ENCODE measurements at places on chromosomes 3 and 15.

- DNase-seq: no peak
Observed at GRCh38 chr3:177441813-177442646, 244.7 kb upstream of the TBL1XR1 start.

- no peak for DNase-seq
Observed at GRCh38 chr15:58487724-58488120, 55.9 kb downstream of the LIPC start.

DNA sequence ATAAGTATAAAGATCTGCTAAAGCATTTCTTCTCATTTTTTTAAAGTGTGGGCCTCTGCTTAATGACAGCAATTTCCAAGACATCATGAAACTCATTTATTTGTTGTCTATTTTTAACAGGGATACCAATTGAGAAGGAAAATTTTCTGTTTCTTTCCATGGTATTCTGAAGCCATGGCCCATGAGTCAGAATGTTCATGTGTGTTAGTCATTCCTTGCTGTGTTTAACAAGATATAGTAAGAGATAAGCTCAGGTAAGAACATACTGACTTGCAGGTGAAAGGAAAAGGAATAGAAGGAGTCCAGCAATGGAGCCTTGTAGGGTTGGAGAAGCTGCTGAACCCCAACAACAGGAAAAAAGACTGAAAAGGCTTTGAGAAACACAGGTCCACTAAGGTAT lies 17.0 kb upstream of the ARID3B start:
- no peak for DNase-seq

DNA sequence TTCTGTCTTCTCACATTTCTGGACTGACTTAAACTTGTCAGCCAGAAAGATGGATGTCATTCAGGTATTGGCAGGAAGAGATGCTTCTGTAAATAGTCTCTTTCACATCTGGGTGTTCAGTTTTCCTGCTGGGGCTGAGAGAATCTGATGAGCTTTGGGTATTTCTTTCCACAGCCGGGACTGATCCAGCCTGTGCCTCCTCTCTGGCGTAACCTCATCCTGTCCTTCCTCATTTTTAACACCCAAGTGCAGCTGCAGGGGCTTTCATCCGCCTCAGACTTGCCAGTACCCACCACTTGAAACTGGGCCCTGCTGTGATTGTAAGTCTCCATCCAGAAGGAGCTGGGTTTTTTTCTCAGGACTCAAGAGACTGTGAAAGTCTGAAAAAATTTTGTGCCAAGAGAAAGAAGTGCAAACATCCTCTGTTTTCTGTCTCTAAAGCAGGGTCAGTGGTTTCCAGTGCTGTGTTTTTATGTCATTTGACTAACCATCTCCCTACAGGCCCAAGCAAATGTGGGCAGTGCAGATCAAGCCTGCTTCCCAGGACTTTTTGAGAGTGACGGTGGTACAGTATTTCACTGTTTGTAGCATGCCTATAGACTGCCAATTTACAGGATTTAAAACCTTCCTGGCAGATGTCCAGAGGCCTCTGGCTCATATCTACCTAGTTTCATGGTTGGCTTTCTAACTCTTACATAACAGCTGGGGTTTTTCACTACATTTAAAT lies 342.7 kb downstream of the PTPRG start:
- DNase-seq: no peak

DNA sequence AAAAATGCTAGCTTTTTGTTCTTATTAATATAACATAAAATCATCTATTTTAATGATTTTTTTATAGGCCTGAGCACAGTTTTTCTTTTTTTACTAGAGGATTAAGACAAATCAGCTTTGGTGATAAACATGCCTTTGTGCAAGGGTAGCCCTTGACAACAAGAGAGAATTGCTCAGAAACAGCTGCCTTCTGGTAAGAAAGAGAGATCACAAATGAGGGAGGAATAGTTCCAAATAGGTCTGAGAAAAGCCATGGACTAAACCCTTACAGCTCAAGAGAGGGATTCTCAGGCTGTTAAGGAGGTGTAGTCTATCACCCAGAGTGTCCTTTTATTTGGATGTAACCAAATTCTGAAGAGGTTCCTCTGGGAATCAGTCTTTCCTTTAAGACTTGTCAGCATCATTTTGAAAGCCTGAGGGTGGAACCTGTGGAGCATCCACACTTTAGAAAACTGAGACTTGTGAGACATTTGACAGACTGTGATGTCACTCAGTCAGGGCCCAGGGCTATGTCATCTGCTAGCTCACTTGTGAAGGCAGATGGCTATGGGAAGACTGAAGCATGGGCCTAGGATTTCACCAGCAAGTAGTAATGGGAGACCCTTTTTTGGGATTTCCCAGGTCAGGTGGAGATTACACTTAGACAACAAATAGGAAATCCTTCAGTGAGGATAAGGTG lies 102.9 kb upstream of the KCNAB1 start:
- DNase-seq: no peak

GRCh38 chr3:194204042-194204987 lies 68.4 kb downstream of the HES1 start:
- DNase-seq: no peak

DNA sequence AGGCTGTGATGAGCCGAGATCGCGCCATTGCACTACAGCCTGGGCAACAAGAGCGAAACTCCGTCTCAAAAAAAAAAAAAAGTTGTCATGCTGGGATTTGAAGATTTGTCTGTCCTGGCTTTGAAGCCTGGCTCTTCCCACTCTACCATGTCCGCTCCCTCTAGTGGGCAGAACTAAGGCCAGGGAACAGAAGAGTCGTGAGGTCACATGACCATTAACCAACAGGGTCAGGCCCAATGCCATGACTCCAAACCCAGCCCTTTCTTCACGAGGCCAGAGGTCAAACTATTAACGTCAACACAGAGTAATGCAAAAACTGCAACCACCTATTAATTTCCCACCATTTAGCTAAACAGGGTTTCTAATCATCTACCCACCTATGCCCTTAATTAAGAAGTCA lies 212.1 kb downstream of the ADAMTS17 start:
- no peak for DNase-seq

DNA sequence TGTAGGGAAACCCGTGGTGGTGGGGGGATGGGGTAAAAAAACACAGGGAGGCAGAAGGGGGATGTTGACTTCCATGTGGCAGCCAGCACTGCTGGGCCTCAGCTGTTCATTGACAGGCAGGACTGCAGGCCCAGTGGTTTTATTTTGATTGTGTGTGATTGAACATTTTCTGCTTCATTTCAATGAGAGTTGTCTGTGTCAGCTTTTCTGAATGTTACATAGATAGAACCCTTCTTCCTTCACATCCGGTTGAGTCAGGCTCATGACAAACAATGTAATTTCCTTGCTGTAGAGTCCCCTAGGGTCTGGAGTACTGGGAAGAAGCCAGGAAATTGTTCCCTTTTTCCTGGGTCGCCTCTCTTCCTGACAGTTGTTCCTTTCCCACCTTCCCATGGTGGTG lies 8.2 kb upstream of the RPP25 start:
- DNase-seq: no peak

- DNase-seq: no peak
Observed at GRCh38 chr3:140225996-140226395, 291.0 kb downstream of the CLSTN2 start.

GRCh38 chr15:99437315-99438223 lies 128.2 kb upstream of the MEF2A start:
- no peak for DNase-seq

DNA sequence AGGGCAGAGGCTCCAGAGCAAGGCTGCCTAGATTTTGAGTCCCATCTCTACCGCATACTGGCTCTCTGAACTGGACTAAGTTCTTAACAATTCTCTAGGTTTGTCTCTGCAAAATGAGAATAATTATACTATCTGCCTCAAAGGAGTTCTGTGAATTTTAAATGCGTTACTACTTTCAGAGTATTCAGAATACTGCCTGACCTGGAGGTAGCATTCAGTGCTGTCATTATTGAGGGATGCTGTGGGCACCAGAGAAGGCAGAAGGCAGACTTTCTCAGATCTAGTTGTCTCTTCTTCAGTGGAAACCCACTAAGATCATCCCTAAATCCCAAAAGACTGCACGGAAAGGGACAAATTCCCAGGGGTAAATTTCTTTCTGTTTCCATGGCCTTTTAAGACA lies 147.4 kb upstream of the RORA start:
- DNase-seq: no peak

DNA sequence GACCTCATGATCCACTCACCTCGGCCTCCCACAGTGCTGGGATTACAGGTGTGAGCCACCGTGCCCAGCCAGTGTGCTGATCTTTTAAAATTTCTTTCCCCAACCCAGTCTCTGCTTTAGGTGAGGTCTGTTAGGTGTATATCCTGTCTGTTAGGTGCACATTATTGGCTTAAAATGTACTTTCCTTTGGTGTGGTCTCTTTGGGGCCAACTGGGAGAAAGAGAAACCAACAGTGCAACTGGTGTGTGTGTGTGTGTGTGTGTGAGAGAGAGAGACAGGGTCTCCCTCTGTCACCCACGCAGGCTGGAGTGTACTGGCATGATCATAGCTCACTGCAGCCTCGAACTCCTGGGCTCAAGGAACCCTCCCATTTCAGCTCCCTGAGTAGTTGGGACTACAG lies 50.3 kb upstream of the GNB5 start:
- no peak for DNase-seq

DNA sequence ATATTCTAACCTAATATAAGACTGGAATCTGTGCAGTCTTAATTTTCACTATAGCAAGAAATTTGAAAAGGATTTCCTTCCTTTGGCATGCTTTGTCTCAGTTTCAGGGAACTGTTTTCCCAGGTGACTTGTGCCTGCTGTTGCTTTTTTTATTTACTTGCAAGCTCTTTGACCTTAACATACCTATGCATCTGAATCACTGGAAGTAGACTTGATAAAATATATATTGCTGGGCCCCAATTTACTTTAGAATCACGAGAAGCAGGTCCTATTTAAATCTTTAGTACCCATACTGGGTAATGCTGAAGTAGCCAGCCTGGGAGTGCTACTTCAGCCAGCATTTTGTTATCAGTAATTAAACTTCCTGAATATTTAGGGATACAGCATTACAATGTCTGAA lies 257.9 kb upstream of the ALCAM start:
- DNase-seq: no peak

GRCh38 chr15:34847598-34847997 lies 52.2 kb upstream of the ACTC1 start:
- no peak for DNase-seq

GRCh38 chr3:141375381-141376301 lies 7.3 kb downstream of the ZBTB38 start:
- no peak for DNase-seq

DNA sequence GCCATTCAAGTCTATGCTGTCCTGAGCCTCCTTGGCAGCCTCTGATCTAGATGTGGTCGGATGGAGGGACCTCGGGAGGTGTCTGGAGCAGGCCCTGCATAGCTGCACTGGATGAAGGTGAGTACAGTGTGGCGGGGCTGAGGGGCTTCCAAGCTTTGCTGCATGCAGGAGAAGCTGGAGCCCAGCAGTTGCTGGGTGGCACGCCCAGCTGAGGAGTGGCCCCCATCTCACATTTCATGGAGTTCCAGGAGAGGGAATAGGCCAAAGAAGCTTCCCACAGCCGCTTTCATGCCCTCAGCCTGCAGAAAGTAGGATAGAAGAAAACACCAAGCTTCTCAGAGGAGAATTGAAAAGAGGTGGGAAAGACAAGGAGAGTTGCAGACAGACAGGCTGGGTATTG lies 48.3 kb upstream of the PRR20G start:
- no peak for DNase-seq

- DNase-seq: no peak
Observed at GRCh38 chr3:114707252-114707860, 413.5 kb downstream of the TIGIT start.

GRCh38 chr3:140540262-140540661 lies 137.6 kb upstream of the TRIM42 start:
- DNase-seq: no peak

GRCh38 chr15:60928970-60929369 lies 300.1 kb downstream of the RORA start:
- no peak for DNase-seq

DNA sequence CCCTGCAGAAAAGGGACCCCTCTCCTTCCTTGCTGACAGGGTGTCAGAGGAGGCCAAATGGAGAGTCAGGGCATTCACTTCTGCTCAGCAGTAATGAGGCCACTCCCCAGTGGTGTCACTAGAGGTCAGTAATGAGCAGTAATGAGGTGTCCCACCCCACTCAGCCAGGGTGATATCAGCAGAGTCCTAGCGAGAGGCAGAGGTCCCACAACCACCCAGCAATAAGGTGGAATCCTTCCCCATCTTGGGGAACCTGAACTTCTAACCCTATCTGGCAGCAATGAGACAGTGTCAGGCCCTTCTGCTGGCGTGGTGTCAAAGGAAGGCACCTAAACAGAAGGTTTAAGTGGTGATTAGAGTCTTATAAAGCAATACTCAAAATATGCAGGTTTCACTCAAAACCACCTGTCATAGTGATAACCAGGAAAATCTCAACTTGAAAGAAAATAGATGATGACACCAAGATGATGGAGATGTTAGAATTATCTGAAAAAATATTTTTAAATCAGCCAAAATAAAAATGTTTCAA lies 12.9 kb downstream of the OCA2 start:
- no peak for DNase-seq

DNA sequence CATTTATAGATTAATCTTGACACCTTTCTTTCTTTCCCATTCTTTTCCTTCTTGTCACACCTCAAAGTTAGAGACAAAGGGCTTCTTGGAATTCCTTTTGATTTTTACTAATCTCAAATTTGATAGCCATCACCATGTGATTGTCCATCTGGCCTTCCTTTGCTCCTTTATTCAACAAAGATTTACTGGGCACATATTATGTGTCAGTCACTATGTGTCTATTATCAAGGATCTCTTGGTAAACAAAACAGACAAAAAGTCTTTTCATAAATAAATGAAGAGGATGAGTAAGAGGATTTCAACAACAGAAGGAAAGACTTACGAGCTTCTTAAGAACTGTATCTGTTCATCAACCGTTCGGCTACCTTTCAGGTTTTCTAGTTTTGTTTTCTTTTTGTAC lies 56.5 kb downstream of the SAMMSON start:
- no peak for DNase-seq

DNA sequence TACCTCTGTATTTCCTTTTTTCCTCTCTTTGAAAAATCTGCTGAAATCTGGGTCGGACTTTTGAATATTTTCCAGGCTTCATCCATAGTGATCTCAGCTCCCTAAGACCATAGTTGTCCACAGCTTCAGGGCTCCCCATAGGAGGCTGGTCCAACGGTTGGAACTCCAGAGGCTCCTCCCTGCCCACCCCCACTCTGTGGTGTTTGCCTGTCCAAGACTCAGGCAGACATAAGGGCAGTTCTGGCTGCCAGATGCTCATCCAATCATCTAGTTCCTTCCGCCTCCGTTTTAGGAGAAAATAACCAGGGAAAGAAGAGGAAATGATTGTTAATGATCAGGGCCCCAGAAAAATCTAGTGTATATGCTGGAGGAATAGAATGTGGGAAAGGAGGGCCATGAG lies 27.9 kb upstream of the PRTG start:
- DNase-seq: no peak

Data from ureter (tissue), 1 donor.